CD14-positive monocyte (primary cell): ENCODE measurements at places on chromosomes 11 and 22. TPM values are rescaled to one million over a fixed set of nuclear protein-coding genes. Genes with fewer than 3 reads are reported as not detected.

DNA sequence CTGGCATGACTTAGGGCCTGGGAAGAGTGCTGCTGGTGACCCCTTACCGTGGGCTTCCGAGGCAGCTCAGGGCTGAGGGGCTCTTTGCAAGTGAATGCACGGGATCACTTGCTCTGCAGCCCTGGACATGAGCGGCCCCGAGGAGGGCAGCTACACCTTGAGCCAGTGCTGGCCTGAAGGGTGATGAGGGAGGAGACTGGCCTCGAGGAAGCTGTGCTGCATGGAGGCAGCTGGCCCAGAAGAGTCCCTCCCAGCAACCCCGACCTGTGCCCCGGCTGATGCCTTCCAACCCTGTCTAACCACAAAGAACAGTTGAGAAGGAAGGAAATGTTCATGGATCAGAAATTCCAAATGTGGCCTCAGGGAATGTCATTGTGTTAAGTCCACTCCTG, 45.2 kb downstream of the TBX1 start:
- DNase-seq = no peak

DNA sequence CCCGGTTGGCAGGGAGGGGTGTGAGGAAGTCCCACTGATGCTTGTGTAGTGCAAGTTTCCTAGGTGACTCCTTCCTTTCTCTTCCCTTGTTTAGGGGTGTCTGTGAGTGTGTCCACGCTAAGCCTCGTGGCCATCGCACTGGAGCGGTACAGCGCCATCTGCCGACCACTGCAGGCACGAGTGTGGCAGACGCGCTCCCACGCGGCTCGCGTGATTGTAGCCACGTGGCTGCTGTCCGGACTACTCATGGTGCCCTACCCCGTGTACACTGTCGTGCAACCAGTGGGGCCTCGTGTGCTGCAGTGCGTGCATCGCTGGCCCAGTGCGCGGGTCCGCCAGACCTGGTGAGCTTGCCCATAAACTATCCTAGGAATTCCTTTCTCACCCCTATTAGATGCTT, 10.4 kb downstream of the CCKBR start:
- DNase-seq = peak; percentile 31

- no peak for DNase-seq
These were observed 35.0 kb downstream of the ZC3H12C start for GRCh38 chr11:110128161-110128560.

ANO3 gene
- not detected for polyA plus RNA-seq

NPTXR gene
- 0.04 TPM in 1 of 2 replicates, not detected in the other for polyA plus RNA-seq

DNA sequence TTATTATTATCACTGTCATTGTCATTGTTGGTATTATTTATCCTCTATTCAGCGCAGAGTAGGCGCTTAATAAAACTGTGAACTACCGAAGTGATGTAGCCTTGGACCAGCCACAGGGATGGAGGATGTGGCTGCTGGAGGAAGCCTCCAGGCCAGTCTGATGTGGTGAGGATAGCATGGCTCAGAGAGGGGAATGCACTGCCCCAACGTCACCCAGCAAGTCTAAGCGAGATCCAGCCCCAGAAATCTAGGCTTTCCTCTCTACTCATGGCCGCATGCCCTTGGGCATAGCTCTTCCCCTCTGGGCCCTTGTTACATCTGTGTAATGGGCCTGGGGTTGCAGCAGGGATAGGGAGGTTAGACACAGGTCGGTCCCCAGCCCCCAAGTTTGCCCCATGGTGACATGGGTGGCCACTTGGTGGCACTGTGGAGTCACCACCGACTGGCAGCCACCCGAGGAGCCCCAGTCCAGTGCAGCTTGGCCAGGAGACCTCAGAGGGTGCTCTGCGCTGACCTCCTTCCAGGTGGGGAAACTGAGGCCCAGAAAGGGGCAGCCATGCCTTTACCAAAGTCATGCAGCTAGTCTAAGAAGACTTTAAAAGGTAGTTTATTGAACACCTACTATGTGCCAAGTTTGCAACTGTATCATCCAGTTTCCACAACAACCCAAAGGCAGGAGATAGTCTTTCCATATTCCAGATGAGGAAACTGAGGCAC, 395.7 kb downstream of the MN1 start:
- DNase-seq = peak; percentile 8

DNA sequence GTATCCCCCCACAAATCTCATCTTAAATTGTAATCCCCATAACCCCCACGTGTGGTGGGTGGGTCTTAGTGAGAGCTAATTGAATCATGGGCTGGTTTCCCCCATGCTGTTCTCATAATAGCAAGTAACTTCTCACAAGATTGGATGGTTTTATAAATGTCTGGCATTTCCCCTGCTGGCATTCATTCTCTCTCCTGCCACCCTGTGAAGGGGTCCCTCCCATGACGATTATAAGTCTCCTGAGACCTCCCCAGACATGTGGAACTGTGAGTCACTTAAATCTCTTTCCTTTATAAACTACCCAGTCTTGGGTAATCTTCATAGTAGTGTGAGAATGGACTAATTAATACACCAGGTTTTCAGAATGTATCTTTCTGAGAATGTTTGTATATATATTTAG, 1159.4 kb downstream of the FAM181B start:
- DNase-seq = no peak
